ENCODE measurements at places on chromosomes 16 and 17.

DNA sequence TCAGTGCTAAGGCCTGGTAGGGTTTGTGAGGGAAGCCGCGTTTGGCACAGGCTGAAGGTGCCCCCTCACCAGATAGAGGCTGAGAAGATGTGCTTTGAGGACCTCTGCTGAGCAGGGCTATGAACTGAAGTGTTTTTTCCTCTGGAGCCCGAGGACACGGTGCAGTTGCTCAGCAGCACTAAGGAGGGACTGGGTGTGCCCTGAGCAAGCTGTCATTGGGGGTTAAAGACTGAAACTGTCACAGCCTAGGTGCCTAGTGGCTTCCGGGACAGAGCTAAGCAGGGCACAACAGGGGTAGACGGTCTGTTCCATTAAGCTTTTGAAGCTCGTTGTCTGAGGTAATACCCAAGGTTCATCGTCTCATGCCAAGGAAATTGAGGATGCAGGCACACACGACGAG is 24.8 kb upstream of the ASGR2 start:
- no peak for DNase-seq

DNA sequence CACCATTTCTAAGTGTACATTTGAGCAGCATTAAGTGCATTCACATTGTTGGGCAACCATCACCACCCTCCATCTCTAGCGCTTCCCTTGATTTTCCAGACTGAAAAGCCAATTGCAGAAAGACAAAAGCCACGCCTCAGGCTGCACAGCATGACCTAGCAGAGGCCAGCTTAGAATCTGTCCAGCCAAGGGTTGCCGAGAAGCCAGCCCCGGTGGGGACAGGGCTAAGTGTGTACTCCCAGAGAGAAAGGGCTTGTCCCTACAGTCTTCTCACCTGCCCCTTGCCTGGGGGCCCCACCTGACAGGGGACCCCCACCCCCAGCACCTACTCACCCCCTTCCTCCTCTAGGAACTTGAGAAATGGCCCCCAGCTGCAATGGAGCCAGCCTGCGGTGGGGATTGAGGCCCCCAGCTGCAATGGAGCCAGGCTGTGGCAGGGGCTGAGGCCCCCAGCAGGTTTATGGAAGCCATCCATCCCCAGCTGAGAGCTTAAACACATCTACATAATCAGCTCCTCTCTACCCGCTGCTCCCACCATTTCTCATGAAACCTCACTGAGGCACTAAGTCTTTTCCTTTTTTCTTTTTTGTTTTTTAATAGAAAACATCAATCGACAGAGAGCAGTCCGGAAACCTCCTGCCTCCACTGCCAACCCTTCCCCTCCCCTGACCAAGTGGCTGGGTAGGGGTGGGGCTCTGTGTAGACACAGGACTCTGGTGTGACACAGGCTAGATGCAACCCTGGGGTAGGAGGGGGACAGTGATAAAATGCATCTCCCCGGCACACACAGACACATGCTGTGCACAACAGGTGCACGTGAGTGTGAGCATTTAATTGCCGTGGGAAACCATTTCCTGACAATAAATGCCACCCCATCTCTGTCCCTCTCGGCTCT is 77.9 kb downstream of the CCT6B start:
- no peak for DNase-seq

DNA sequence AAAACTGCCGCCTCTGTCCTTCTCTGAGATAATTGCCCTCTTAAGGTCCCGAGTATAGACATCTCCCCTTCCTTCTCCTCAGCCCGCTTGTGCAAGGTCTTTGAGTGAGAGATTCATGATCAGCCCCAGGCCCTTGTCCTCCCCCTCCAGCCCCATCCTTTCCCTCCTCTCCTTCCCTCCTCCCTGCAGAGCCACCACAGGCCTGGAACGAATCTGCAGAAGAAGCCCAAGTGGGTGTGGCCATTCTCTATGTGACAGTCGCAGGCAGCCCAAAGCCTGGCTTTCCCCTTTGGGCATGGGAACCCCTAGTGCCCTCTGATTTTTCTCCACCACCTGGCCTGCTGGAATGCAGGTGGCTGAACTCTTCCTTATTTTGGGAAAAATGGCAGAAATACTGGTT is 7.2 kb upstream of the NDRG4 start:
- peak; percentile 56 for DNase-seq

DNA sequence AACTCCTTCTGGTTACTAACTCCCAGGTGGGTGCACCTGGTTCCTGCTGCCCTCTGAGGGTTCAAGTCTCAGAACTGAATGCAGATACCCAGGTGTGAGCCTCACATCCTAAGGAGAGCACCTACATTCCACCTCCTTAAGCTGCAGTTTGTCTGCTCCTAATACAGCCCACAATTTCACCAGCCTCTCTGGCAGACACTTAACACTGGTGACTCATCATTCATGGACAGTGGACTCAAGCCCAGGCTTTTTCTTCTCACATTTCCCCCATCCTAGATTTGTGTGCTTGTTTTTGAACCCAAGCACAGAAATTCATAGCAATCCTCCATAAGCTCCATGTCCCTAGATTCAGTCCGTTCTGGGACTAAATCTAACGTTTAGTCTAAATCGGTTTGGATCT is 7.0 kb upstream of the MAF start:
- no peak for DNase-seq

DNA sequence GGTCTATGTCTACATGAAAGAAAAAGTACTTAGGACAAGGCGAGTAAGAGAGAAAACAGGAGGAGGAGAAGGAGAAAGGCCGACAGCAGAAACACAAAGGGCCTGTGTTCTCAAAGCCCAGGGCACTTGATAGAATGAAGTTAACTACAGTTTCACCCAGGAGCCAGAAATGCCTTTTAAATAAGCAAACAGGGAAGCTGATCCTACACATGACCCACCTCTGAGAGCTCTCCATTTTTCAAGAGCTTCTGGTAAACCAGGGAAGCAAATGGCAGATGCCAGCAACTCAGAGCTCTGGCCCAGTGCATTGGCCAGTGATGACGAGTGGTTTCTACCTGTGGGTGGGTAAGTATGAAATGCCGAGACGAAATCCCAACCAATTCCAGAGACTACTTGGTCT is 163.4 kb downstream of the ZFHX3 start:
- no peak for DNase-seq

All from BE2C (cell line).